Left colon (tissue), 2 donors: ENCODE measurements at places on chromosomes 1 and 21.

DNA sequence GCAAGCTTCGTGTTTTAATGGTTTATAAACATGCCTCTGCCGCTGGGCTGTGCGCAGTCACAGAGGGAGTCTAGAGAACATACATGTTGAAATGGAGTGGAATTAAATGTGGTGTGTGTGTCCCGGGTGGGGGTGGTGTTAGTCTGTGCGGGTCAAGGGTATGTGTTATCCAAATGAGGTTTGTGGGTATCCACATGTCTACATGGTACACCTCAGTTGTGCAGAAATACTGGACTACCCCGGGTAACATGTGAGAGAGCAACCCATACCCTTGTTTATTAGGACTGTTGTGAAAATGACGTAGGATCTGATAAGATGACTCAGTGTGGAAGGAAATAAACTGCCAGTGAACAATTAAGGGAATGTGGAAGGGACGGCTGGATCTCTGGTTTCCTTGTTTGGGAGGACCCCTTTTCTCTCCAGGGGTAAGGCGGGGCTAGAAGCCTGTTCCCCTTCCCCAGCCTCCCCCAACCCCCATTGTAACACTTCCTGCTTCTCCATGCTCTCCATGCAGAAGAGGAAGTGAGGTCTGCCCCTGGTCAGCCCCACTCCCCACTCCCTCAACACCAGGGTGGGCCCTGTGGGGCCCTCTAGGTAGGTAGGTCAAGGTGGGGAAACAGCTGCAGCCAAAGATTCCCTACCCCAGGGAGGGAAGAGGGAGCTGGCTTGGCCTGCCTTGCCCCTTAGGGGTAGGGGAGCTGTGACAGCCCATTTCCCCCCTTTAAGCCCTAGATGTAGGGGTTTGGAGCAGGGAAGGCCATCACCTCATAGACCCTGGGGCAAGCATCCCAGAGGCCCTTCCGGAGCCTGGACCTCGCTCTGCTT is 690 bp downstream of the EPS8L3 start:
- DNase-seq, result peak; percentile 50

- no peak for DNase-seq
These were observed 6.6 kb downstream of the PEX10 start for GRCh38 chr1:2405588-2406295.

- DNase-seq, result no peak
These were observed 200.9 kb upstream of the IVNS1ABP start for GRCh38 chr1:185517808-185518419.

DNA sequence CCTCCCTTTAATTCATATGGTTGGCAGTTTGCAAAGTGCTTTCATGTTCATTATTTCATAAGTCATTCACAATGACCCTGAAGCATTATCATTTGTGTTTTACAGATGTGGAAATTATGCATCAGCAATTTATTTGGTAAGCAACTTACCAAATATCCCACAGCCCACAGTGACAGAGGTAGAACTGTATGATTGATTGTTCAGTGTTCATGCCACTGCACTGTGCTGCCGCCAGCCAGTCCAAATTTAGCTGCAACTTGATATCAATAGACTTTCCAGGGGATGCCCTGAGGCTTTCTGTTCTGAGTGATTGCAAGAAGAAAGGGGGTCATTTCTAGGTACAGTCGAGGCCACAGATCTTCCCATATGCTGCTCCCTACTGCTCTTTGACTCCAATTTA is 380.3 kb downstream of the PLPP3 start:
- DNase-seq, result no peak

- DNase-seq, result peak; percentile 18
These were observed 1171.0 kb downstream of the MRPL39 start for GRCh38 chr21:24436236-24436635.

DNA sequence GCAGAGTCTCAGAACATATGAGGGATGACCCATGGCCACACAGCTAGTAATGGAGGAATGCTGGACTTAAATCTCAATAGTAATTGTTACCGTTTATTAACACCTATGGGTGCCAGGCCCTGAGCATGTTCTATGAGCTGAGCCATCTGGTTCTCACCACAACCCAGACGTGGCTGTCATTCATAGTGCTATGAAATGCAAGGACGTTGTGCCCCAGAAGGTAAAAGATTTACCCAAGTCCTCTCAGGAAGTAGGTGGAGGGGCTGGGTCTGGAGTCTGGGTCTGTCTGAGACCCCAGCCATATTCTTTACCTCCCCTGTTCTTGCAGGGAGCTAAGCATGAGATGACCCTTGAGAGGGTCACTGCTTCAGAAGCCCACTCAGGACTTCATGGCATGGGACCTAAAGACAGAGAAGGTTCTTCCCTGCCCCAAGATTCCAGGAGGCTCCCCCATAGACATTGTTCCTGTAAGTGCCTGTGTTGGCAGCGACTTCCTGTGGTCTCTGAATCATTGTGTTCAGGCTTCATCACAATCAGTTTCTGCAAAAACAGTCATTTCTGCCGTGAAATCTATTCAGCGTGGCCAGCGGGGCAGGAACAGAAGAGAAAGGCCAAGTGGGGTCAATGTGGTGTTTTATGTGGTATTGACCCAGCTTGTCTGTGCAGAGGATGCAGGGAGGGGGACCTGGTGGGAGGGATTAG is 475.4 kb downstream of the PTPRU start:
- no peak for DNase-seq

DNA sequence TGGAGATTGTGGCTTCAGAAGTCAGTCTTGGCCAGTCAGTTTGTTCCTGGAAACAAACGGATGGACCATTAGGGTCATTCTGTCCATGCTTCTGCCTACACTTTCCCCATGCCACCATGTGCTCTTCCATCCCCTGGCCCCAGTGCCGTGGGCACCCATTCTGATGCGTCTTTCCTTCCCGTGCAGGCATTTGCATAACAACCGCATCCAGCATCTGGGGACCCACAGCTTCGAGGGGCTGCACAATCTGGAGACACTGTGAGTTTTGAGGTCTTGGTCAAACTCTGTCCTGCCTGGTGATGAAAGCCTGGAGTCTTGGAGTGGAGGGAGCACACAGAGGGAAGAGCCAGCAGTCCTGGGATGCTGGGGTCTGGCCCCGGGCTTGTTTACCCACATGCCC is 61.1 kb downstream of the UBE2T start:
- no peak for DNase-seq

DNA sequence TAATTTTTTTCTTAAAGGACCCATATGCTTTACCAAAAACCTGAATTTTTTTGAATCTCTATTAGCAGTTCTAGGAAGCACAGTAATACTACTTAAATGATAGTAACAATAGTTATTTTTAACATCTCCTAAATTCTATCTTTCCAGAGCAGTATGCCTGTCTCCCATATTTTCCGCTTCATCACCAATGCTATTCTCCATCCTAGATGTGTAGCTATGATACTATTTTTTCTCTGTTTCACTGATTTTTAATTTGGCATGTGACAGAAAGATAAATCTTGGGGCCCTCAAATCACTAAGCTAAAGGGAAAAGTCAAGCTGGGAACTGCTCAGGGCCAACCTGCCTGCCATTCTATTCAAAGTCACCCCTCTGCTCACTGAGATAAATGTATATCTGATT is 102.3 kb upstream of the HMCN1 start:
- no peak for DNase-seq

- no peak for DNase-seq
These were observed 216.3 kb upstream of the FAM78B start for GRCh38 chr1:166383137-166383536.

DNA sequence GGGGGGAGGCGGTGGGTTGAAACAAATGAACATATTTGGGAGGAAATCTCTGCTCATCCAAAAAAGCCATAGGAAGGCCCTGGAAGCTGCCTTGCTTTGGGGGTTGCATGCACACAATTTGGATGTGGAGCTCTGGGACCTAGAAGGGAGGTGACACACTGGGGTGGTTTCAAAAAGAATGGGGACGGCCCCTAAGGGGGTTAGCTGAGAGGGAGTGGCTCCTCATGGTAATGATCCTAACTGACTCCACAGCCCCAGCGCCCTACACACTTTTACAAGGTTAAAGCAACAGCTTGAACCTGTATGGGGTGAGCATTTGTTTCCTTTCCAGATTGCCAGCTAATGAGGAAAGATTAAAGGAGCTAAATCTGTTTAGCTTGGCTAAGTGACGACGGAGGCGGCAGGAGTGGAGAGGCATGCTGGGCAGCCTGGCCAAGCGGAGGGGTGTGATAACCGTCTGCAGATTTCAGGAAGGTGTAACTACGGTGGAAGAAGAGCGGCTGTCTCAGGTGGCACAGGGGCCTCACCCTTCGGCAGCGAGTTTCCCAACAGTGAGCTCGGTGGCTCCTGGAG is 107.3 kb downstream of the RNF220 start:
- no peak for DNase-seq

DNA sequence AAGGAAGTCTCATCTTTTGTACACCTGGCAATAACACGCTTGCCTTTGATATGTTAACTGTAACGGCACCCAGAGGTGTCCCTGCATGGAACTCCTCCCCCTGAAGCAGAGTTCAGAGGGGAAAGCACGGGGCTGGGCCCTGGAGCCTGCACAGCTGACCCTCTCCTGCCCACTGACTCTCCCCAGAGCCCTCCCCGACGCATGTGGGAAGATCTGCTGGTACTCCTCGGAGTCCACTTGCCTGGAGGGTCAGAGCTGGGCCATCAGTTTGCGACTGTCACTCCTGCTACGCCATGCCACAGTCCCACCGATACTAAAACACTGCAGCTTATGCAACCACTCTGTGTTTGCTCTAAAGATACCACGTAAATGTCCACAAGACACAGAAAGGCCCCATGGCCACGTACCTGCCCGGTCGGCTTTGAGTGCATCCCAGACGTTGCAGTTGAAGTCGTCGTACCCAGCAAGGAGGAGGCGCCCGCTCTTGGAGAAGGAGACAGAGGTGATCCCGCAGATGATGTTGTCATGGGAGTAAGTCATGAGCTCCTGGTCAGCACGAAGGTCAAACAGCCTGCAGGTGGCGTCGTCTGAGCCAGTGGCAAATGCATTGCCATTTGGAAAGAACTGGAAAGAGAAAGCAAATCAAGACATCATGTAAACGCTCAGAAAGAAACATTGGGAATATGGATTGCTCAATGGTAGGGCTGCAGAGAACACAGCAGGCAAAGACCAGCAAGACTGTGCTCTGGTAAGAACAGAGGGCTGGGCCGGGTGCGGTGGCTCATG is 10.6 kb upstream of the NADK start:
- DNase-seq, result peak; percentile 65

GRCh38 chr1:203663821-203664220 is 37.2 kb downstream of the ATP2B4 start:
- no peak for DNase-seq

GRCh38 chr1:50438945-50439344 is 15.7 kb upstream of the DMRTA2 start:
- DNase-seq, result no peak

GRCh38 chr1:26218906-26219494 is 15.0 kb upstream of the CEP85 start:
- peak; percentile 44 for DNase-seq

DNA sequence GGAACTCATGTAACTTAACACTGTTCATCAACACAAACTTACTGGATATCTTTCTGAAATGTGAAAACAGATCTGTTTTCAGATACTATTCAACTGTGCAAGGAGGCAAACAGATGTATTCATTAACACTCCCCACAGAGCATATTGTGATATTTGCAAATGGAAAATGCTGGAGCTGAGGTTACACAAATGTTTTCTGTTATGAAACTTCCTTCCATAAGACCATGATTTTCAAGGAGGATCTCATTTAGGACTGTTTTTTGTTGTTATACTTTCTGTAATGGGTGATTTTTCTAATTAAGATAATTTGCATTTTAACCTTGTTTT is 56.1 kb downstream of the GABPA start:
- DNase-seq, result no peak

DNA sequence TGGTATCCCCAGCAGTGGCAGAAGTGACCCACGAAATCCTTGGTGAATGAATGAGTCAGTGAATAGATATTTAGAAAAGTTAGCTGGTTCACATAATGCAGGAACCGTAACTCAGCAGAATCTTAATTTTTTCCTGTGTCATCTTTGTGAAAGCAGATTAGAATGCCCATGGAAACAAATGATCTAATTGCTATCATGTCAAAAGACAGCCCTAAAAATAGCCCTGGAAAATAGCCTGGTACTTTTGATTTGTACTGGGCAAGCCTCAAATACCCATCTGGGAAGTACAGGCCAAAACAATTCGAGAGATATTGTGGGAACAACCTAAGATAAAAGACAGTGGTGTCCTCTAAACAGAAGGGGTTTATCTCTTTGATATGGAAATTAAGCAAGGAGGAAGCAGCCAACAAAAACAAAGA is 21.1 kb downstream of the FYB2 start:
- no peak for DNase-seq

DNA sequence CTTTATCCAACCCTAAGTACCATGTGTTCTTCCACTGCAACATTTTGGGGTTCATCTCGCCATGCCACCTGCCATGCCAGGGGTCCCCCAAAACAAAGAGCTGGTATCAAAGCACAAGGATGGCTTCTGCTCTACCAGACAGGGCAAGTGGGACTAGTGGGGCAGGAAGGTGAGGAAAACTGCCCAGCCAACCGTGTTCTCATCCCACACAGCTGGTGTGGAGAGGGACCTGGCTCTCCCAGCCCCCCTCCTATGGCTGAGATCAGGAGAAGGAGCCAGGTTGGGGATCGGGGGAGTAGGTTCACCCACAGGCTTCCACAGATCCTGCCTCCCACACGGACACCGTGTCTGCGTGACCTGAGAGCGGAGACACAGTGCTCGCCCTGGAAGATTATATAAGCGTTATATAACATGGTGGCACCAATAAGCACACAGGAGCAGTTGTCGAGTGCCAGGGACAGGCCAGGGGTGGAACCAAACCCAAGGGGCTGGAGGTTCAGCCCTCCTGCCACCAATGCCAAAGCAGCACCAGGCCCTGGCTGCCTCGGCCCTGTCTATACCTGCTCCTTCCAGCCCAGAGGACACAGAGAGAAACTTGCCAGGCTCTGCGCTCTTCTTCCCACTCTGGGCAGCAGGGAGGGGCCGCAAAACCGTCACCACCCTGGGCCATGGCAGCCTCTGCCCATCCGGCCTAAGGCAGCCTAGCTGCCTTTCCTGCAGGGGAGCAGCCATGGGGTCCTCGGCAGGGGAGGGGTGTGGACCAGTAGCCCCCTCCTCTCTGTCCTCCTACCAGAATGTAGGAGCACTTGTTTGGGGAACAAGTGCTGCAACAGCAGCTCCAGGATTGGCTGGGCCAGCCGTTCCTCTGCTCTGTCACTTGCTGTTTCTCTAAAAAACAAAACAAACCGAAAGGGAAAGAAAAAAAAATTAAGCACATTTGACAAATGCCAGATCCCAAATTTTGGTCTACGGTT is 43.5 kb downstream of the CD34 start:
- peak; percentile 66 for DNase-seq

DNA sequence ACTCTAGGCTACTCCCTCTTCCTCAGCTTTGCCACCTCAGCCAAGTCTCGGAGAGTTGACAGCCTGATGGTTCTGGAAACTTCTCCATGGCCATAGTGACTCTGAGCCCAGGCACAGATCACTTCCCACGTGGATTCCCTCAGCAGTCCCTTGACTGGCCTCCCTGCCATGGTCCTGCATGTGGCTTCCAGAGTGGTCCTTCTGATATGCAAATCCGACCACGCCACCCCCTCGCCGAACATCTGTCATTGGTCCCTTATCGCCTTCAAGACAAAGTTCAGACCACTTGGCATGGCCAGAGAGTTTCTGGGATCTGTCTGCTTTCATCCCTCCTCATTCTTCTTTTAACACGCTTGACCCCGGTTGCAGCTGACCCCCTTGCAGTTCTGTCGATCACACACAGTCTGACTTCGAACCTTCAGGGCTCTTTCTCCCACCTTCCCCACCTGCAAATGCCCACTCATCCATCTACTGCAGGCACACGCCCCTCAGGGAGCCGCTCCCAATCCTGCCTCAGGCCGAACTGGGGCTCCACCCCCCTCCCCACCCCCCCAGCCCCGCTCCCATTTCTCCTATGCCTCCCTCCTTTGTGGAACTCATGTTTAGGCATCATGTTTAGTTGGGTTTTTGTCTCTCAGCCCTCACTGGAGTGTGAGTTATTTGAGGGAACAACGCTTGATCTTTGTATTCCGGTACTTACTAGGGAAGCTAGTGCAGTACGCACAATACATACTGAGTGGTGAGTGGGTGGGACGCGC is 29.0 kb downstream of the KIAA1614 start:
- no peak for DNase-seq
